ENCODE measurements at places on chromosomes 16 and 17.

DNA sequence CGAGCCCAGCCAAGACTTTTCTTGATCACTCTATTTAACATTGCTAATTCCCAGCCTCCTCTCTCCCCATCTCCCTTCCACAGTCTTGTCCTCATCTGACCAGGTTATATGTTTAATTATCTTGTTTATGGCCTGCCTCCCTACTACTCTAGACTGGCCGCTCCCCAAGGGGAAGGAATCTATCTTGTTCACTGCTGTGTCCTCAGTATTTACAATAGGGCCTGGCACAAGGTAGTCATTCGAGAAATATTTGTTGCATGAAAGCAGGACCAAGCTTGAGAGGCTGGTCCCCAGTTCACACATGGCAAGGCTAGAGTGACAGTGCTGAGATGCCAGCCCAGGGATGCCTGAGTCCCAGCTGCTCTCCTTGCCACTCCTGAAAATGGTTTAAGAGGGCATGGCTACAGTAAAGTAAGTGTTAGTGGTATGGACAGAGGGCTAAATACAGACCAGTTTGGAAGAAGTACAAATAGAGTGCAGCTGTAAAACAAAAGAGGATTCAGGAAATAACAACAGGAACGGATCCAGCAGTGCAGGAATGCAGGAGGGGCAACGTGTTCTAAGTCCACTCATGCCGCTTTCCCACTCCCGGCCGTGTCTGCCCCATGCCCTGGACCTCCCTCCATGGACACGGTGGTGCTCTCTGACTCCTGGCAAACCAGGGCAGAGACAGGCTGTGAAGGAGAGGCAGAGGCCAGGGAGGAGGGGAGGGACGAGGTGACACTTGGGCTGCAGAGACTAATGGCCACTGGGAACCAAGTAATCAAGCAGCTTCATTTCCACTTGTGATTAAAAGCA lies 65.6 kb downstream of the TOM1L2 start:
- no peak for DNase-seq

- no peak for DNase-seq
These were observed 1.1 kb upstream of the PKMYT1 start for GRCh38 chr16:2981177-2981898.

DNA sequence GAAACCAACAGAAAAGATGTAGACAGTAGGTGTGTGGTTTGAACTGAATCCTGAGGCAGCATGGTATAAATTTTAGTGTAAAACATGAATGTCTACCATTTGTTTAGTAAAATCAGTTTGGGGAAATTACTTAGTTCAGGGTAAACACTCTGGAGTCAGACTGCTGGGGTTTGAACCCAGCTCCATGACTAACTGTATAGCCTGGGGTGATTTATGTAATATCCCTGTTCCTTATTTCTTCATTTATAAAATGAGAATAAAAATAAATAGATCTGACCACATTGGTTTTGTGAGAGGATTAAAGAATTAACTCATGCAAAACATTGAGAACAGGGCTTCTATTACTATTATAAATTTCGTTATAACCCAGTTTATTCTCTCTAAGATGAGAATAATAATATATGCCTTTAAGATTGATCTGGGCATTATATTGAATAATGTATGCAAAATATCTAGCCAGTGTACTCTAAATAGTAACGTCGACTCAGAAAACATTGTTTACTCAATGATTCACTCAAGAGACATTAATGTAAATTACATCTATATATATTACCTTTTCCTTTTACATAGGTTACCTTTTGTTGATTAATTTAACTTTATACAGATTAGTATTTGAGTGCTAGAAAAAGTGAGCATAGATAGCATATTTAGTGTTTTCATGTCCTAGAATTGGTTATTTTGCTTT lies 120.6 kb upstream of the KCNJ16 start:
- no peak for DNase-seq

DNA sequence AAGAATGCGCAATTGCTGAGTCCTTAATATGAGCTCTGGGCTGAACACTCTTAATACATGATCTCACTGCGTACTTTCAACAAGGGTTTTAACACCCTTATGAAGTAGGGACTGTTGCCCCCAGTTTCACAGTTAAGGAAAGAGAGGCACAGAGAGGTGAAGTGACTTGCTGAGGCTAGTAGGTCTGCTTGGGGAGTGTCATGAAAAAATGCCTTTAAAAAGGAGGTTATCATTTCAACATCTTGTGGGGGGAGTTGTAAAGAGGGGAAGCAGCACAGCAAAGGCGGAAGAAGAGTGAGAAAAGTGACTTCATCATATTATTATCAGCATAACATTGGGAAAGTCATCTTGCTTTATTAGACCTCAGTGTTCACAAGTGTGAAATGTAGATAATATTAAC lies 2.1 kb downstream of the CCL4L2 start:
- DNase-seq, result no peak

DNA sequence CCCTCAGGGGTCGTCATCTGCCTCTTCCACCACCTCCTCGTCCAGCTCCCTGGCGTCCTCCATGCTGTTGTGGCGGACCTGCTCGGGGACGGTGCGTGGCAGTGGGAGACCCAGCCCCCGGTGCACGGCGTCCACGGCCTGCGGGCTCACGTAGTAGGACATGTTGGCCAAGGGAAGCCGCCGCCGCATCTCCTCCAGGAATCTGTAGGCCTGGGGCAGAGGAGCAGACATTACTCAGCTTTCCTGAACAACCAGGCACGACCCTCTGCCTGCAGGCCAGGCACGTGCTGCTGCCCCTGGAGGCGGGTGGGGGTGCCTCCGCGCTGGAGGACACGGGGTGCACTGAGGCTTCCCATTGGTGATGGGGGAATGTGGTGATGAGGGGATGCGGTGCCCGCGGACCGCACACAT lies 17.8 kb downstream of the TELO2 start:
- no peak for DNase-seq

DNA sequence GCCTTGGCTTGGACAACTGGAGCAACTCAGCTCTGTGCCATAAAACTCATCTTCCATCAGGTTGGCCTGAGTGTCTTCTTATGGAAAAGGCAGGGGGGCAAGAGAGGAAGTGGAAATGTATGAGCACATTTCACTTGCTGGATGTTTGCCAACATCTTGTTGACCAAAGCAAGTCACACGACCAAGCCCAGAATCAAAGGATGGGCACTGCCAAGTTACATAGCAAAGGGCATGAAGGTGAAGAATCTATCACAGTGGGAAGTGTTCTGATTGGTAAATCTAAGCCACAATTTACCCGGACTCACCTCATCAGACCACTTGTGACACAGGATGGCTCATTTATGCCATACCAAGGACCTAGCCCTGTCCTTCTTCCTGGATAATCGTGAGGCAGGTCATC lies 310.5 kb upstream of the IRX5 start:
- no peak for DNase-seq

DNA sequence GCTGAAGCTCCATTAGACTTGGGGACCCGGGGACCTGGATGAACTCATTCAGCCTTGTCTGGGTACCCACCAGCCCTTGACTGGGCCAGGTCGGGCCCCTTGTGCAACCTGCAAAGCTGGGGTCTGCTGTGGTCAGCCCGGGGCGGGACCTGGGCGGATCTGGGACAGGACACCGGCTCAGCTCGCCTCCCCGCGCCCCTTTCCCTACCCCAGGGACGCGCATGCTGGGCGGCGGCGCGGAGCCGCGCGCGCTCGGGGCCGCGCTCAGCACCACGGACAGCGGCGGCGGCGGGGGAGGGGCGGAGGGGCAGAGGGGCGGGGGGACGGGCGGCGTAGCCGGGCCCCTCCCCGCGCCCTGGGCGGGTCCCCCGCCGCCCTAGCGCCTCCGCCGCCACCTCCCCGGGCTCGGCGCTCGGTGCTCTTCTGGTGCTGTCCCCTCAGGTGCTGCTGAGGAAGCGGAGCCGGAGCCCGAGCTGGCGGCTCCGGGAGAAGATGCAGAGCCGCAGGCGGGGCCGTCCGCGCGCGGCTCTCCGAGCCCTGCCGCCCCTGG lies 7.4 kb downstream of the ACD start:
- DNase-seq, result no peak

- no peak for DNase-seq
These were observed 57.1 kb upstream of the ANKFN1 start for GRCh38 chr17:56096026-56096810.

DNA sequence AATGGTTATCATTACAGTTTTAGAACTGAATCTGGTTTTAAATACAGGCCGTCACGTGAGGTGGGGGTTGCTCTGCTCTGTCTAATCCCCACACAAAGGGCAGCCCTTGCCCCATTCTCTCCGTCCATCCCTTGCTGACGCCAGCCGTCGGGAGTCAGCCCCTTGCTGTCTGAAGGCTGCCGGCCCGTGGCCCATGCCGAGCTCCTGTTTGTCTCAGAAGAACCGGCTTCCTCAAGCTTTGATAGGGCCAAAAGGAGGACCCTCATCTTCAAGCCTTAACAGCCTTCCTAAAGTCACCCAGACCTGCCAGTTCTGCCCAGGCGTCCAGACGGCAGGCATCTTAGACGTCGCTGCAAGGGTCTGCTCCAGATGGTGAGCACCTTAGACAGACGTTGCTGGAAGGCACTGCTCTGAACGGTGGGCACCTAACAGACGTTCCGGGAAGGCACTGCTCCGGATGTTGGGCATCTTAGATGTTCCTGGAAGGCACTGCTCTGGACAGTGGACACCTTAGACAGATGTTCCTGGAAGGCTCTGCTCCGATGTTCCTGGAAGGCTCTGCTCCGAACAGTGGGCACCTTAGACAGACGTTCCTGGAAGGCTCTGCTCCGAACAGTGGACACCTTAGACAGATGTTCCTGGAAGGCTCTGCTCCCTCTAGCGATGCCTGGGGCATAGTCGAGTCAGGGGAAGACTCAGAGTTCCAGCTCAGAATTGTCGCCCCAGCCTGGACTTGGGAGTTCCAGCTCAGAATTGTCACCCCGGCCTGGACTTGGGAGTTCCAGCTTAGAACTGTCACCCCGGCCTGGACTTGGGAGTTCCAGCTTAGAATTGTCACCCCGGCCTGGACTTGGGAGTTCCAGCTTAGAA lies 35.1 kb upstream of the CHMP6 start:
- no peak for DNase-seq

- no peak for DNase-seq
These were observed 229.4 kb downstream of the CCDC182 start for GRCh38 chr17:57515662-57516211.

Data from activated CD4-positive, CD25-positive, alpha-beta regulatory T cell treated with anti-CD3 and anti-CD28 coated beads, Interleukin-2, amount 50 U/mL, for 16 hours (primary cell).